ENCODE measurements at places on chromosomes 5 and 9.

DNA sequence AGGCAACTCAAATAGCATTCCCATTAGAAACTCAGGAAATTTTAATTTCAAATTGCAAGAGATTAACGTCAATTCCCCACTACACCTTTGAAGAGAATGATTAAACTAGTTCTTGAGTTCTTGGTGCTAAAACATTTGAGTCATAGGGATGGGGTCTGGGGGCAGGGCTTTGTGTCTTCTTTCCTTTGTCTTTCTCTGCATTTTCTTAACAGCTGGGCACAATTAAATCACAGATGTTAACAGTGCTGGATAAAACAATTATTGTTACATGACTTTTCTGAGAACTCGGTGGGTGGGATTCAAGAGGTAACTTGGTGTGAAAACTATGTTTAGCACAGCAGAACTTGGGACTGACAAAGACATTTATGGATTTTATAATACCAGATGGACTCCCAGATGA, 351.9 kb upstream of the TNC start:
- DNase-seq: no peak

DNA sequence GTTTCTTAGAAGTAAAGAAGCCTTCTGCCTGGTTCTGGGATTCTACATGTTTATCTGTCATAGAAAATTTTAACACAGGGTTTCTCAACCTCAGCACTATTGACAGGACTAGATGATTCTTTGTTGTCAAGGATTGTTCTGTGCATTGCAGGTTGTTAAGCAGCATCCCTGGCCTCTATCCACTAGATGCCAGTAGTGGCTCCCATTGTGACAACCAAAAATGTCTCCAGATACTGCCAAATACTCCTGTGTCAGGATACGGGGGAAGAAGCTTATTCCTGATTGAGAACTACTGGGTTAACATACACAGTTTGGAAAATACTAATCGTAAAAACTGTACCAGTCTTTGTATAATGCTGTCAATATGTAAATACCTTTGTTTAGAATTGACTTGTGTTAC, 167.1 kb downstream of the NIPBL start:
- DNase-seq: no peak

GRCh38 chr5:113524927-113525326, 11.4 kb downstream of the YTHDC2 start:
- DNase-seq: no peak

GRCh38 chr9:106035806-106036205, 341.5 kb downstream of the TMEM38B start:
- no peak for DNase-seq

DNA sequence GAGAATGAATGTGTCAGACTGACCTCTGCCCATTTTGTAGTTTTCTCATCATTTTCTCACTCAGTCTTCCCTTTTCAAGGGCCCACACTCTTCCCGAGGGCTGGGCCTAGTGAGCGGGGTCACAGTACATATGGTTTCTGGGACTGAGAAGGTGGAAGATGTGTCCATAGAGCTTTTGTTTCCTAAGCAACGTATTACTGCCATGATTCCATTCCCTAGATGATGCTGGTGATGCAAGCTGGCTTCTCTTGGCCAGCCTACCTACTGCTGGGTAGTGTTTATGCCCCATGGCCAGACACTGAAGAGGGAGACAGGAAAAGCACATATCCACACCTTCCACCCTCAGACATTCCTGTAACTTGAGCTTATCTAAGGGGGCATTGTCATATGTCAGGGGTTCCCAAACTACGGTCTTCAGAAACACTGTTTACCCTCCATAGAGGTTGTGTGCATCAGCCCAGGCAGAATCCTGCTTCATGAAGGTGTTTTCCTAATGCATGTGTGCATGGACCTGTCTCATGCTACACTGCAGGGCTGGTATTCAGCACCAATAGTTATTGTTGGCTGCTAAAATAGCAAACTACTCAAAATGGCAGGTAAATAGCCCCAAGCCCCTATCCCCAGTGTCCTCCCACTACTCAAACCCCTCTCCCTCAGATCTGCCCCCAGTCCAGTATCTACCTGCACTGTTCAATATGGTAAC, 9.5 kb downstream of the IRF1 start:
- no peak for DNase-seq

DNA sequence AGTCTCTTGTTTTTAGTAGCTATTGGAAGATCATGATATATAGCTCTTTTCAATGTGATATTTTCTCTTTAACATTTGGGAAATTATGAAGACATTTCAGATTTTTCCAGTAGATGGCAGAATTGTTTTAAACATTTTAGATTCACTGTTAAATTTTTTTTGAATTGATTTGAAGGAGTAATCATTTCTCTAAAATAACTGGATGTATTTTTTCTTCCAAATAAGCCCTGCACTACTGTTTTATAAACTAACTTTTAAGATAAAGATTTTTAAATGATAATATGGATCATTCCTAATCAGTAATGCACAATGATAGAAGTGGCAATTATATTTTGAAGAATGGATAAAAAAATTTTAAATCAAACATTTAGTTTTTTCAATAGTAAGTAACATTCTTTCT, 14.2 kb downstream of the NDUFAF2 start:
- no peak for DNase-seq

DNA sequence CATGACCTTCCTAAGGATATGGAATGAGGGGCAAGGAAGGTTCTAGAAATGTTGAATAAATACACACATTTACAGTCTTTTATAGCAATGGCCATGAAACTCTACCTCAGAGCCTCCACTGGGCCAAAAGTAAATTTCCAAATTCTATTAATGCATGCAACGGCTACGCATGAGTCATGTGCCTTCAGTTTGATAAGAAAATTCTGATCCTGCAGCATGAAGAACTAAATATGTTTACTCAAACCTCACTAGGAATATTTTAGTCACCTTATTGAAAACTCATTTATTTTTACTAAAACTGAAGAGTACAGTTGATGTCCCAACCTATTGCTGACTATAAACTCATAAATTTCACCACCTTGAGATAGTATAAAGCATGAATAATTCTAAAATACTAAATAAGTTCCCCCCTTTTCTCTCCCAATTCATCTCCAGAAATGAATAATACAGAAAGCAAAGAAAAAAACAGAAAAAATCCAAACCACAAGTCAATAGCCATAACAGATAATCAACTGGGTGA, 92.4 kb downstream of the GNAQ start:
- no peak for DNase-seq

- peak; percentile 22 for DNase-seq
Measured at GRCh38 chr5:127313847-127314473, 23.4 kb downstream of the MEGF10 start.

DNA sequence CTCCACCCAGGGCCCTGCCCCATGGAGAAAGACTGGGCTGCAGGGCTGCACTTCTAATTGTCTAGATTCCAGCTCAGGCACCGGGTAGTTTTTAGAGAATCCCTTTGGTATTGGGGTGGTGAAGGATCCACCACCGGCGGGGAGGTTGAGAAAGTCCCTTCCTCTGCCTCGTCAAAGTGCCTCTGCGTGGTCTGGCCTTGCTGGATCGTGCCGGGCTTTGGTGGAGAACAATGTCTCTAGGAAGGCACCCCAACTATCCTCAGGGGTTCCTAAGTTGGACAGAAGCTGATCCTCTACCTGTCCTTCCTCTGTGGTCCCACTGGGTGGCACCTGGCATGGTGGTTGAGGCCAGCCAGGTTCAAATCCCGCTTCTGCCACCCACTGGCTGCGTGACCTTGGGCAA, 7.3 kb upstream of the AMBP start:
- no peak for DNase-seq

DNA sequence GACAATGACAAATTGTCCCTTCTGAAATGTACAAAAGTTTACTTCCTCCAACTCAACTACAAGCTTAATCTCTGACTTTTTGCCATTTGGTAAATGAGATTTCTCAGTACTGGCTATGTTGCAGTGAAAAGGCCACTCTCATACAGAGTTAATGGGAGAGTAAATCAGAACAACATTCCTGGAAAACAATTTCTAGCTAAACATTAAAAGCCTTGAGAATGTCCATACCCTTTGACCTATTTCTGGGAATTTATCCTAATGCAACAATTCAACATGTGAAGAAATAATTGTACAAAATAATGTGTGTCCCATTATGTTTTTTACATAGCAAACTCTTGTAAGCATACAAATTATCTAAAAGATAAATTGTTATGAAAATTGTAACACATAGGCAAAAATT, 56.3 kb upstream of the SPEF2 start:
- DNase-seq: no peak

GRCh38 chr5:148467958-148468357, 84.2 kb downstream of the FBXO38 start:
- no peak for DNase-seq

GRCh38 chr9:122816163-122816867, 12.1 kb downstream of the PDCL start:
- no peak for DNase-seq

GRCh38 chr9:112065806-112066606, 109.1 kb downstream of the SUSD1 start:
- no peak for DNase-seq

DNA sequence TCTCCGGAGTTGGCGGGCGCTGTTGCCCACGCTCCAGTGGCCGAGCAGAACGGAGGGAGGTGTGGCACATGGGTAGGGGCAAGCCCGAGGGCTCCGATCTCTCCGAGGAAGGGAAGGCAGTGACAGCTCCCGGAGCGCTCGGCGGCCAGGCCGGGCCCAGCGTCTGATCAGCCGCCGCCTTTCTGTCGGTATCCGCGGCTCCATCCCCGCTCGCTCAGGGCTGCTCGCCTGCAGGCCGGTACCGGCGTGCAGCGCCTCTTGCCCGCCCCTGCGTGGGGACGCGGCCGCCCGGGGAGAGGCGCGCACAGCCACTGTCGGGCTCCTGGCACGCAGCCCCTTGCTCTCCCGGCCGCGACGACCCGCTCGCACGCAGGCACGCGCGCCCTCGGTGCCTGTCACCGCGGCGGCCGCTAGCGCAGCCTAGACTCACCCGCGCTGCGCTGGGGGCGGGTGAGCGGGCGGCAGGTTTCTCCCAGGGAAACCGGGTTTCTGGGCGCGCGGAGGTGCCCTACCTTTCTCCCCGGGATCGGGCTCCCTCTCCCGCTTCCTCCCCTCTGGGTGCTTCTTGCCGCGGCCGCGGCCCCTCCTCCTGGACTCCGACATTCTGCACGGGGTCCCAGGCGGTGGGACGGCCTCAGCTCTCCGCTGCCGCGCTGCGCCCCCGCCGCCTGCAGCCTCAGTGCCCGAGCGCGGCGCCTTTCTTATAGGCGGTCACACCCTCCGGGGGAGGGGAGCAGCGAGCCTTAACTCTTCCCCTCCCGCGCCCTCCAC, 108.4 kb downstream of the PSD2 start:
- no peak for DNase-seq

DNA sequence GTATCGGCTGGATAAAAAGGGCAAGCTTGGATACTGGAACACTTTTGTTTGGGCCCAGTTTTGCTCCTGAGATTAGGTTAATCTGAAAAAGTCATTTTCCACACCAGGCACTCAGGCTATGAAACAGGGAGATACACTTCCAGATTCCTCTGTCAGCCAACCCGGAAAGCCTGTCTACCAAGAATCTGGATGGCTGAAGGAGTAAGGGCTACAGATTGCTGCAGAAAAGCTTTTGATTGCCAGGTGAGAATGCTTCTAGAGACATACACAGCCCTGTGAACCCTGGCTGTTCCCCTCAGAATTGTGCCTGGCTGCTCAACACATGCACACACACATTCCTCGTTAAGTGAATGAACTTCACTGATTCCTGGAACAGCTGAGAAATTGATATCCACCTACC, 114.4 kb downstream of the PSD2 start:
- no peak for DNase-seq

GRCh38 chr5:59838989-59839388, 54.5 kb downstream of the PDE4D start:
- no peak for DNase-seq

DNA sequence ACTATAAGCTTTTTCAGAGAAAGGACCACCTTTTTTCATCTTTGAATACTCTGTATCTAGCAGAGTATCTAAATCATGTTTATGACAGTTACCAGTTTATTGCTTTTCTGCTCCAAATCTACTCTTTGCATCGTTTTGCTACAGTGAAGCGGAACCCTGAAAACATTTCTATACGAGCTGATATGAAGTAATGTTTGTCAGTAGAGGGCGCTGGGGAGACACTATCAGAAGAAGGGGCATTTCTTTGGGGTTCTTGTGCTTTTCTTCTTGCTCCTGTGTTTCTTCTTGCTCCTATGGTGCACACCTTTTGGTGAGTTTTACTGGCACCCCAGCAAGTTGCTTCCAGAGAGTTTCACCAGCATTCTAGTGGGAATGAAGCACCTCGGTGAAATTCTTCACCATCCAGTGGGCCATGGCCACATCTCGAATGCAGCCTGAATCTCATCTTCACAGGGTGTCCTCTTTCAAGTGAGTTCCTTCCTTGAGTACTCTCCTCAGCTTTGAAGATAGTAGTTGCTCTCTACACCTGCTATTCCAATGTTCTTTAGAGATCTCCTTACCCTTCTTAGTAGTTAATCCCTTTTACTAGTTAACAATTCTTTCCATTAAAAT, 98.4 kb downstream of the FGF1 start:
- no peak for DNase-seq

GRCh38 chr5:158320178-158320674, 461.3 kb upstream of the CLINT1 start:
- DNase-seq: no peak

DNA sequence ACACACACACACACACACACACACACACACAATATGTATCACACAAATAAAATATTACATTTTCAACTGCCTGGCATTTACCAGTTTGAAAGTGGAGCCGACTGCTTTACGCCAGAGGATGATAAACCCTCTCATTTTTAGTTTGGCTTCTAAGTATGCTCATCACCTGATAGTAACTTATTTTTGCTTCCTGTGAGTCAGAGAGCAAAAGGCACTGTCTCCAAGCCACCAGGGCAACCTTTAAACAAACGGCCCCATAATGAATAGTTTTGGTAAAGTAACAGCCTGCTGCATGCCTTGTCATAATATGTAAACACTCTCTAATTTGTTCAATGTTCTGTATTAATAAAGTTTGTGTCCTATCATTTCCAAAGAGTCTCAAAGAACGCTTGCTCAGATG, 26.9 kb downstream of the KLF4 start:
- no peak for DNase-seq

- DNase-seq: no peak
Measured at GRCh38 chr5:33576726-33577590, 136.2 kb downstream of the TARS1 start.

GRCh38 chr5:59132131-59132530, 549.3 kb downstream of the RAB3C start:
- no peak for DNase-seq

GRCh38 chr9:111909444-111909843, 12.8 kb downstream of the UGCG start:
- no peak for DNase-seq

DNA sequence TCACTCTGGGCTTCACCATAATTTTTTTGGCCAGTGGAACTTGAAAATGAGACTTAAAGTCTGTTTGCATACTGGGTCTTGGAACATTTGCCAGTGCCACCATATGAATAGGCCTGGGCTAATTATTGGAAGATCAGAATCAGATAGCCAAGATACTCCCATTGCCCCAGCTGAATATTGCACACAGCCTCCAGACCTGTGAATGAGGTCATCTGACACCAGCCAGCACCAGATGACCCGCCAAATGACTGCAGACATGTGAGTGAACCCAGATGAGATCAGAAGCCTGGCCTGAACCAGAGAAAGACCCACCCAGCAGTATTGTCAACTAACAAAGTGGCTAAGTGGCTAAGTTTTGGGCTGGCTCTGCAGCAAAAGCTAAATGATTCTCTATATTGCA, 220.5 kb upstream of the MPDZ start:
- DNase-seq: no peak
